ENCODE measurements at places on chromosomes 7 and 10.

DNA sequence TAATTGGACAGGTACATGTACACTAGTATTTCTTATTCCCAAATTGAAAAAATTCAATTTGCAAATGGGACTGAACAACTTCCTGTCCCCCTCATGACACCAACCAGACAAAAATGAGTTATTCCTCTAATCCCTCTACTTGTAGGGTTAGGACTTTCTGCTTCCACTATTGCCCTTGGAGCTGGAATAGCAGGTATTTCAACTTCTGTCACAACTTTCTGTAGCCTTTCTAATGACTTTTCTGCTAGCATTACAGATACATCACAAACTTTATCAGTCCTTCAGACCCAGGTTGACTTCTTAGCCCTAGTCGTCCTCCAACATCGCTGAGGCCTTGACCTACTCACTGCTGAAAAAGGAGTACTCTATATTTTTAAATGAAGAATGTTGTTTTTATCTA, 6.4 kb downstream of the CYP3A7 start:
- no peak for DNase-seq

DNA sequence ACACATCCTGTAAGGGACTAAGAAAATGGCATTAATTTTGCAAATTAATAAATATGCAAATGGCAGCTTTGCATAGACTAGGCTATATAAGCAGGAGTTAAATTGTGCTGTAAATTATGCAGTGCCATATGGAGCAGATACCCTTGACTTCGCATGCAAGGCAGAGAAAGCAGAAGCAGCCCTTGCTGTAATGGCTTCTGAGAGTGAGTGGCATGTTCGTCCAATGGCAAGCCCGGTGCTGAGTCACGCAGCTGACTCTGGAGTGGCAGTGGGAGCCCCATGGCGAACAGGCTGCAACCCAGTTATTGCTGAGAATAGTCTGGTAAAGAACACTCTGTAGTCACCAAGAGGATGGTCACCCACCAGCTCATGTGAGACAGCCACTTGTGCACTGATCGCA, 1186.5 kb downstream of the TYW1 start:
- no peak for DNase-seq

- DNase-seq = no peak
Observed at GRCh38 chr7:68529221-68529620, 1069.1 kb upstream of the AUTS2 start.

DNA sequence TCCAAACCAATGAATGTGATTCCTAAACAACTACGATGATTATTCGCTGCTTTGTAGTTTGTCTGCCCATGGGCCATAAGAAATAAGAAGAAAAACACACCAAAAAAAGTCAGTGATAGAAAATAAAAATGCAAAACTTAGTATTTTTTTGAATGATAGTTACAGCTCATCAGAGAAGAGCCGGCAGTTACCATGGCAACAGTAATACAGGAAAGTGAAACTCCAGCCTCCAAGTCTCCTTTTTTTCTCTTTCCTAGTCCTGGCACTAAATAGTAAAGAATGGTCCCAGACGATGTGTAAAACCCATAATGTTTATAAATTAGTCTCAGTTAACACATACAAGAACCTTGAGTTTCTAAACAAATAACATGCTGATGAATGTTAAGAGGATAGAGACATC, 21.6 kb upstream of the LHFPL3 start:
- DNase-seq = no peak

- no peak for DNase-seq
Observed at GRCh38 chr10:66833861-66834260, 92.0 kb upstream of the LRRTM3 start.

GRCh38 chr10:93630625-93631557, 18.6 kb downstream of the PDE6C start:
- no peak for DNase-seq

DNA sequence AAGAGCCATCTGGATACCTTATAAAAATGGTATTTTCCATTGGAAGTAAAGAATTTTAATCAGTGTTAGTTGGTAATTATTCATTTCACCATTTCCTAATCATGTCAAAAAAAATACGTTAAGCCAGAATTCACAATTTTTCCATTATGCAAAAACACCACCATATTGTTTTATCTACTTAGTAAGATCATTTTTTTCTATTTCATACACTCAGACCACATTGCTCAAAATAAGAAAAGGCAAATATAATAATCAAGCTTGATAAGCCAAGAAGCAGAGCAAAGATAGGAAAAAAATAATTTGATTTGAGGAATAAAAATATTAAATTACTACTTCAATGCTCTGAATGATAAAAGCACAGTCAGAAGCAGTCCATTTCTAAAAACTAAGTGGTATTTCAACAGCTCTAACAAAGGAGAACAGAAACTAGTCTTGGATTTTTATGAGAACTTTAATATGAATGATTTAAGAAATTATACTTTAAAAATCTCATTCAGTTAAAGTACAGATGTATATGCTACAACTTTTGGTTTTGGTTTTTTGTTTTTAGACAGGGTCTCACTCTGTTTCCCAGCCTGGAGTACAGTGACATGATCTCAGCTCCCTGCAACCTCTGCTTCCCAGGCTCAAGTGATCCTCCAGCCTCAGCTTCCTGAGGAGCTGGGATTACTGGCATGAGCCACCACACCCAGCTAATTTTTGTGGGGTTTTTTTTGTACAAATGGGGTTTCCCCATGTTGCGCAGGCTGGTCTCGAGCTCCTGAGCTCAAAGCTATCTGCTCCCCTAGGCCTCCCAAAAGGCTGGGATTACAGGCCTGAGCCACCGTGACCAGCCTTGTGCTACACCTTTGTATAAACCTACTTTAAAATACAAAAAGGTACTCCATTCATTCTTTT, 46.6 kb downstream of the LRRN3 start:
- DNase-seq = peak; percentile 74

DNA sequence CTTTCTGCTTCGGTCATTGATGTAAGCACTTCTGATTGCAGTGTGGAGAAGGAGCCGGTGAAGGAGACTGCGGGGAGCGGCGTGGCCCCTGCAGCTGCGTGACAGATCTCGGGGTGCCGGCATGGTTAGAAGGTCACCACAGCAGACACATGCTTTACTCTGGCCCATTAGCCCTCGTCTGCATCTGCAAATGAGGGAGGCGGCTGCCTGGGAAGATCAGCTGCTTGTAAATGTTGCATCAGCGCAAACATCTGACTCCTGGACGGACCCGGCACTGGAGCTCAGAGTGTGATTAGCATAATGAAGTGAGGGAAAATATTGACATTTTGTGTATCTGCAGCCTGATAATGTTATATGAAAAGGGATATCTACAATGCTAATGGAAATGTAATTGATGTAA, 30.5 kb upstream of the MNX1 start:
- no peak for DNase-seq

DNA sequence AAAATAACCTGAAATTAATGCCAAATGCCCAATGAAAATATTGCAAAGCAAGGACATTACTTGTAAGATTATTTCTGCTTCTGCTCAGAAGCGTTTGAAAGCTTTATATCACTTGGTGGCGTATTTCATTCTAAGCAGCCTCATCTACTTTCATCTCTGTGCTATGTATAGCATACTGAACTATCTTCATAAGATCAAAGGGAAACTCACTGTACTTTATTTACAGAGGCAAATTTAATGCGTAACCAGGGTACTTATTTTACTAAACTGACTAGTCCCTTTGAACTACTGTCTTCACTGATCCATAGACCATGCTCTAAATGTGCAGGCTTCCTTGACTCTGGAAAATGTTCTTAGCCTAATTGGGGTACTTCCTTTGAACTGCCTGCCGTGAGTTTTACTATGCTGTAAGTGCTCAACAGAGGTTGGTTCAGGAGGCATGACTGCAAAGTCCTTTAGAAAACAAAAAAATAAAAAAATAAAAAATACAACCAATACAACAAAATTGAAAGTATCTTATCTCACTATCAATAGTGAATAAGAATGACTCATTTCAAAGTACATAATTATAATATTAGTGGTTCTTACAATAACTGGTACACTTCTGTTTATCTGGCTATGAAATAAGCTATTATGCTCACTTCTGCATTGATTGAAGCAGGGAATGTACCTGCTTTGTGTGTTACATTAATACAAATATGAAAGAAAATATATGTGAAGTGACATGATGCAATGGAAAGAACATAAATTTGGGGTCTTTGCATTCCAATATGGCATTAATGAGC, 41.0 kb upstream of the TSPAN12 start:
- DNase-seq = no peak

- peak; percentile 92 for DNase-seq
Observed at GRCh38 chr10:62635127-62635526, 169.4 kb upstream of the ADO start.

DNA sequence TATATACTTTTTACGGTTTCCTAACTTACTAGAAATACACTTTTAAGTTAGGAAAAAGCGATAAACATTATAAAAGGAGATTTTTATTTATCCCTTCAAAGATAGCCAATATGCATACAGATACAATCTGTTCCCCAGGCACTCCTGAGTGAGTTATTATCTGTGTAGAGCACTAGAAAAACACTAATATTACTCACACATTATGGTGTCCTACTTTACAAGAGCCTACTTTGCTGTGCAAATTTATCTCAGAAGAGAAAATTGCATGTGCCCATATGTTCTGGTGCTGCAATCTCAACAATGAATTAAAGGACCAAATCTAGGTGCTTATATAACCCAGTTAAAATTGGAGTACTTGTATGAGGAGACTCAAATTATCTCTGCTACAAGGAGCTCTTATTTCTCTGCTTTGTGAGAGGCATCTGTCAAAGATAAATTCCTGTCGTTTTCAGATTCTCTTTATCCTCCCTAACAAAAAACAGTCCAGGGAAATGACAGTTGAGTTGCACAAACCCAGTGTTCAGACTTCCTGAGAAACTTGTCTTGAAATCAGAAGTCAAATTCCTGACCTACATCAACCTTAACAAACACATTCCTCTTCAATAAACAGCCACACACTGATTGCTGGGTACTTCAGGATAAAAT, 28.9 kb downstream of the CPA1 start:
- DNase-seq = no peak

DNA sequence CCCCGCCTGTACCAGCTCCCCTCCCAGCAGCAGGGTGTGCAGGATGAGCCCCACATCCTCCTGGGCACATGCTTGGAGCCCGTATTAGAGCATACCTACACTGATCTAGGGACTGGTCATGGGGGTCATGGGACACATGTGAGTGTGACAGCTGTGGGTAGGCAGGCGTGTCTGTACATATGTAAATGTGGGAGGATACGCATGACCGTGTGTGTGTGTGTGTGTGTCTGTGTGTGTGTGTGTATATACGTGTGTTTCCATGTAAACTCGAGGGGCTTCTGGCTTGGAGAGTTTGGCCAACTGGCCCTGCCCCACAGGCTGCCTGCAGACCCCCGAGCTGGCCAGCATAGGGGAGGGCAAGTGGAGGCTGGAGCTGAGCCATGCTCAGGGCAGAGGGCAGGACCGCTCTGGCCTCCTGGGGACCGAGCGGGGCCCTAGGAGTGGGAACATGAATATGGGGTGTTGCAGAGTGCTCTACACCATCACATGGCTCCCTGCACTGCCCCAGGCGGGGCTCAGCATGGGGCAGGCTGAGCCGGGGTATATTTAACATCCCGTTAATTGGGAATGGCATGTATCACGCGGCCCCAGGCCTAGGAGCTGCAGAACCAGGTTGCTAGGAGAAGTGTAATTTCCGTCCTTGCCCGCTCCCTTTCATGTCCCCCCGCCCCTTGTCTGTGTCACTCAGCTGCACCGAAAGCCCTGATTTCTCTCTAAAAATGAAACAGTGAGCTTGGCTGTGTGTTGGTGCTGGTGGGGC, 152.7 kb upstream of the PCBD1 start:
- DNase-seq = no peak

DNA sequence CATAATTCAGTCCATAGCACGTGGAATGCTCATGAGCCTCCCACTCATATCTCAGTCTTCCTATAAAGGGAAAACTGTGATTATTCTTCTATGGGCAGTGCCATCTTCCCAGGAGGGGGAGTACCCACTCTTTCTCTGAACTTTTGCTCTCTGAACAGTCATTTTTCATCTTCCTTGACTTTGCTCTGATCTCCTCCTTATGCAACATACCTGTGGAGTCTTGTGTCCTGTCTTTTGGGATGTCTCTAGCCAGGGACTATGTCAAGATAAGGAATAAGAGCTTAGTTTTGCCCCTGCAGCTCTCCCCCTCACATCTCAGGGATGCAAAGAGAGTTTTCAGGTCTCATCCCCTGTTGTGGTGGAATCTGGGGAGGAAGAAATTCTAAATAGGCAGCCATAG, 27.6 kb downstream of the LSMEM1 start:
- DNase-seq = no peak

DNA sequence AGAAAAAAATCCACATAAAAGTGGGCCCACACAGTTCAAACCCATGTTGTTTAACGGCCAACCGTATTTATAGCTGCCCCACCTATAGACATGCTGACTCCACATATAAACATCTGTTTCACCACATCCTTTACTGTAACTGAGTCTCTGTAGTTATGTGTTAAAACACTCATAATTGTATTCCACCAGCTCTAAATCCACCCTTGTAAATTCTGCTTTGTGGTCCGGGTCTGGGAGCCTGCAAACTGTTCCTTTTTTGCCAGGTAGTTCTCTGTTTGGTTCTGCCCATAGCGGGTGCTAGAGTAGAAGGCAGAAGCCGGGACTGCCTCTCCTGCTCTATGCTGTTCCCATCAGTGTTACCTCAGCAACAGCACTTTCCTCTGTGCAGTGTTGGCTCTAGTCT, 20.2 kb upstream of the FHIP2A start:
- no peak for DNase-seq

- DNase-seq = no peak
Observed at GRCh38 chr7:23539494-23539907, 7.7 kb upstream of the TRA2A start.

DNA sequence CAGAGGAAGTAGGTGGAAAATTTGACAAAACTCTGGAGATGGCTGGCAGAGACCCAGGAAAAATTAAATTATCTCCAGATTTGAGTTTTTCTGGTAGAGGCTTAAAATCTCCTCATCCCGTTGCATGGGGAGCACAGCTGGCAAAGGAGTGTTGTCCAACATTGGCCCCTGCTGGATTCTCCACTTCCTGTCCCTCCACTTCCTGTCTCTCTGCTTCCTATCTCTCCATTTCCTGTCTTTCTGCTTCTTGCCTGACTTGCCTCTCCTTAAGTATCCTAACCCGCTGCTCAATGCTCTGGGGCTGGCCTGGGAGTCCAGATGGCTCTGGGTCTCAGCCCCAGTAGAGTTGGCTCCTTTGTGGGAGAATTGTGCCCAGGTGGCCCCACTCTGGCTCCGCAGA, 65.8 kb upstream of the EMX2 start:
- no peak for DNase-seq

- no peak for DNase-seq
Observed at GRCh38 chr10:78911533-78912340, 157.0 kb upstream of the ZMIZ1 start.

Measured in inflammatory macrophage (primary cell).